ENCODE measurements at places on chromosomes 5 and 9. TPM values are rescaled to one million over a fixed set of nuclear protein-coding genes. Genes with fewer than 3 reads are reported as not detected.

DNA sequence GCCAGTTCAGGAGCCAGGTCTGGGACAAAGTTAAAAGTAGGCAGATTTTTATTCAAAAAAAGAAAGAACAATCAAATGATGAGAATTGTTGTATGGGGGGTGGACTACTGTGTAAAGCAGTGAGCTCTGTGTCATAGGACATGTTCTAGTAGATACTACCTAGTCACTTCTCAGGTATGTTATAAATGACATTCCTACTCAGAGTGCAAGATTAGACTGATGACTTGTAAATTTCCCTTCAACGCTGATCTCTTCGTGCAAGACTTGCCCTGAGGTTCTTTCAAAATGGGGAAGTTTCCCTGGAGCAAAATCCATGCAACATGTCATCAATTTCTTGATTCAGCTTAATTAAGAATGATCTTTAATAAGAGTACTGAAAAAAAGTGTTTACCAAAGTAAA is 175.1 kb downstream of the RORB start:
- DNase-seq = no peak
- H3K36me3 ChIP-seq = no peaks in the 10 kb centered on the region
- H3K27ac ChIP-seq = no peak overlapping the region

GRCh38 chr5:39376293-39376714 is 12.0 kb upstream of the C9 start:
- H3K4me3 ChIP-seq = no peak overlapping the region
- H3K4me1 ChIP-seq = no peaks in the 10 kb centered on the region
- no peaks in the 10 kb centered on the region for H3K36me3 ChIP-seq
- H3K27me3 ChIP-seq = no peaks in the 10 kb centered on the region

GRCh38 chr5:152592416-152592815 is 187.3 kb upstream of the NMUR2 start:
- no peaks in the 10 kb centered on the region for H3K27me3 ChIP-seq
- no peak overlapping the region for H3K4me3 ChIP-seq
- H3K4me1 ChIP-seq = no peaks in the 10 kb centered on the region
- no peak for DNase-seq
- no peaks in the 10 kb centered on the region for H3K36me3 ChIP-seq
- H3K27ac ChIP-seq = no peak overlapping the region

DNA sequence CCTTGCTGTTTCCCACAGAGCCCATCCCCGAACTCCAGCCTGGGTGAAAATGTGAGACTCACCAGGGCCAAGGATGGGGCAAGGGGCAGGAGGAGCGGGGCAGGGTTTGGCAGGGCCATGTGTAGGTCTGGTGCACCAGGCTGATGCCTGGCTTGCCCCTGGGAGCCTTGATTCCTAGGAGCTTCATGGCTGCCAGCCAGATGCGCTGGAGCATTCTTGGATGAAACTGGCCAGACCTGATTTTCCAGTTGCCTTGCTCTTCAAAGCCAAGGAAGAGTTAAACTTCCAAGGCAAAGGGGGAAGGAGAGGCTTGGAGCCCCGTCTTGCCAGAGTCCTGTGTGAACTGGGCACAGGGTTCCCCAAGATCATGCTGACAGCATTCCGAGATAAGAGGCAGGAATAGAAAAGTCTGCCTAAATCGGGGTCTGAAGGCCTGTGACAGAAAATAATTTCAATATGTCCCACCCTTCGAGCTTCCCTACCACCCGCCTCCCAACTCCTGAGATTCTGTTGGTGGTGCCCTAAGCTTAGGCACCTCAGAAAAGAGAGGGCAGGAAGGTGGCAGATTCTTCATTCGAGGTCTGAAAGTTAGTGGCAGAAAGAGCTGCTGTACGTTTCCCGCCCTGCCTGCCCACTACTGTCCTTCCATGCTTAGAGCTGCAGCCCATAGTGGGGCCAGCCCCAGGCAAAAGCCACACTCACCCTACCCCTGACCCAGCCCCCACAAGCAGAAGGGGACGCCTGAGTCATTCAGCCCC is 20.4 kb downstream of the FAT2 start:
- no peak overlapping the region for H3K4me3 ChIP-seq
- no peaks in the 10 kb centered on the region for H3K27me3 ChIP-seq
- peak overlapping the region; percentile 80 for H3K27ac ChIP-seq
- no peaks in the 10 kb centered on the region for H3K36me3 ChIP-seq

Gene CCDC171
- total RNA-seq = 8.8 TPM

DNA sequence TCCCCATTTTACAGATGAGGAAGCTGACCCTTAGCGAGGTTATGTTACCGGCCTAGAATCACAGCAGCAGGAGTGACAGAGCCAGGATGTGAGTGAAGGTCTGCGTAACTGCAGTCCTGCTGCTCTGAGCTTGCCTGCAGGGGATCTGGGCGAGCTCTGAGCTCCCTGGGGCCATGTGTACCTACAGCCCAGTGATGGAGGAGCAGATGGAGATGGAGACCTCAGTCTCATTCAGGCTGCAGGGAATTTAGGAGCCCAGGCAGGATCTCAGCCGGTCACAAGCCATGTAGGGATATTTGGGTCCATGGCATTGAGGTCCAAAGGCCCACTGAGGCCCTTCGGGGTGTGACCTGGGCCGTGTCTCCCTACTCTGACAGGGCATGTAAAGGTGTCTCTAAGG is 170.6 kb downstream of the CACNA1B start:
- H3K27me3 ChIP-seq = peaks cover 10% of the 10 kb centered on the region
- no peaks in the 10 kb centered on the region for H3K4me1 ChIP-seq
- no peak overlapping the region for H3K27ac ChIP-seq
- no peak overlapping the region for H3K4me3 ChIP-seq
- DNase-seq = peak; percentile 14

Gene SPRY4
- 14.5 TPM for total RNA-seq

Gene SPATA31C1
- total RNA-seq = not detected

DNA sequence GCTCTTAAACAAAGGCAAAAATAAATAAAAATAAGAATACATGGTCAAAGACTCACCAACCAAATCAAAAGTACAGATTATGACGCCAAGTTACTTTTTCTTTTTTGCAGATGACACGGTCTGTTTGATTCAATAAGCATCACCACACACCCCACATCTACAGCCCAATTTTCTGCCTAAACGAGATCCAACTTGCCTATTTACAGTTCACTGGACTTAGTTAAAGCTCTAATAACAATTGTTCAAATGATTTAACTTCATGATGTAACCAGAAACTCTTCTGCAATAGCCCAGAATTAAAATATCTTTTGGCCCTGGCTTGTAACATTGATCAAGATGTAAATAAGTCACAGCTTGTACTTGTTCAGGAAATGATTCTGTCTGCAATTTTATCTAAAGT is 590.3 kb upstream of the C9orf72 start:
- H3K36me3 ChIP-seq = no peaks in the 10 kb centered on the region
- H3K27ac ChIP-seq = no peak overlapping the region
- no peak for DNase-seq
- H3K4me1 ChIP-seq = no peaks in the 10 kb centered on the region
- H3K27me3 ChIP-seq = no peaks in the 10 kb centered on the region

Gene NR5A1
- not detected for total RNA-seq

Gene CER1
- total RNA-seq = not detected

DNA sequence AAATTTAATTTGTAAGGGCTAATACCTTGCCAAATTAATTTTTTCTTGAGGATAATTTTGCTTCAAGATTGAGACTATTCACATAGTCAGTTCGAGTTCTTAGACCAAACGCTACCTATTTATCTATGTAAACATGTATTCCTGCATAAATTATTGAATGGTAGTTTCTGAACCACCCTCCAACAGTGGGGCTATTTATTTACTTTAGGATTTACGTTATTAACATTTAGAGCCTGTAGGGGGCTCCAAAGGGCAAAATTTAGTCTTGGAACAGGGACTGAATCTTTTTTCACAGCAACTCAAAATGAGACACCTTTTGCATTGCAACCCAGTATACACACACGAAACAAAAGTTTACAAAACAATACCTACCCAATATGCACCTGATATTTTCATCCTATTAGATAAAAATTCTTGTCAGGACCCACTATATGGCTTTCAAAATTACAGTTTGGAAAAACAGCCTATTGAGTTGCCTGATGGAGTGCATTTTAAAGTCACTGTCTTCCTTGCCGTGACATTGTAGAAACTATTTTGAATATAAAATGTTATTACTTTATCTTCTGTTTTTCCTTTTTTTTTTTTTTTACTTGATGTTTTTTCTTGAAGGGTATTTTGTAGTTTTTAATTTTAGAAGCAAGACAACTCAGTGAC is 47.1 kb upstream of the POU4F3 start:
- no peaks in the 10 kb centered on the region for H3K27me3 ChIP-seq
- H3K36me3 ChIP-seq = no peaks in the 10 kb centered on the region
- H3K4me3 ChIP-seq = no peak overlapping the region

Gene PTGER4
- total RNA-seq = 31.5 TPM

- no peak overlapping the region for H3K4me3 ChIP-seq
- H3K4me1 ChIP-seq = no peaks in the 10 kb centered on the region
- H3K27ac ChIP-seq = no peak overlapping the region
- no peaks in the 10 kb centered on the region for H3K36me3 ChIP-seq
Measured at GRCh38 chr5:23027331-23027730, 174.2 kb upstream of the CDH12 start.

GRCh38 chr9:85432599-85432998 is 309.2 kb downstream of the AGTPBP1 start:
- H3K4me3 ChIP-seq = no peak overlapping the region
- no peak overlapping the region for H3K27ac ChIP-seq
- no peaks in the 10 kb centered on the region for H3K4me1 ChIP-seq
- DNase-seq = no peak
- no peaks in the 10 kb centered on the region for H3K27me3 ChIP-seq

Gene CLIC3
- total RNA-seq = 3.5 TPM
